ENCODE measurements at places on chromosomes 7 and 10.

DNA sequence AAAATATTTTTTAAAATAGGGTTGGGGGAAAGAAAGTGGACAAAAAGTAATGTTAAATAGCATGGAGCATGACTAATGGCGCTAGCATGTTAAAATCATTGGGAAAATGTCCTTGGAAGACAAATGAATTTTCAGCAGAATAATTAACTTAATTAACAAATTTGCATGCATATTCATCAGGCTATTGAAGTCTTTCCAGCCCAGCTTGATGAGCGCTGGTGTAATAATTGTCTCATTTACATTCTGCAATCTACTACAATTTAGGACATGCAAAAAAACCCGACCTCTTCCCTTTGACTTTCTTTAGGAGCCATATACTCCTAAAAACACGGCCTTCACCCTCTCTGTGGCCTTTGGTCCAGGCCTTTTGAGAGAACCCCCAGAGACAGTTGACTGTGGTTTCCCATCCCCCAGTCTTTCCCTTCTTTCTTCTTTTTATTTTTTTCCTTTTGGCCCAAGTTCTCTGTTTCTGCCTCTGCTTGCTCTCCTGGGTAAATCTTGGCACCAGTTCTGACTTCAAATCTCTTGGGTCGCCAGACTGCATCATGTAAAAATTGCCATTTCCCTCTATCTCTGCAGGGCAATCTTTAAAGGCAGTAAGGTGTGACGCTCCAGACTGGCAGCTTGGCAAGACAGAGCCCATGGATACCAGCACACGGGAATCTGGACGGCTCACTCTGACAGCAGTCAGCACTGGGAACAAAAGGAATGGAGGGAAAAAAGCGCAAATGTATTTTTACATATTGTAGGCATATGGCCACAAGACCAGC is 105.5 kb downstream of the NEUROD6 start:
- H3K4me1 ChIP-seq = no peaks in the 10 kb centered on the region
- DNase-seq = no peak
- H3K4me3 ChIP-seq = no peak overlapping the region

- no peaks in the 10 kb centered on the region for H3K4me1 ChIP-seq
- no peak overlapping the region for H3K4me3 ChIP-seq
- H3K36me3 ChIP-seq = no peaks in the 10 kb centered on the region
- DNase-seq = no peak
- no peak overlapping the region for H3K27ac ChIP-seq
- H3K27me3 ChIP-seq = no peaks in the 10 kb centered on the region
Measured at GRCh38 chr7:117458977-117459583, 20.7 kb upstream of the CFTR start.

GRCh38 chr10:68895041-68895440 is 6.1 kb upstream of the DDX50 start:
- no peak overlapping the region for H3K27ac ChIP-seq
- no peak overlapping the region for H3K4me3 ChIP-seq
- peaks cover 12% of the 10 kb centered on the region for H3K4me1 ChIP-seq

GRCh38 chr7:39587393-39587792 is 21.2 kb downstream of the YAE1 start:
- H3K36me3 ChIP-seq = peaks cover 7% of the 10 kb centered on the region
- H3K27me3 ChIP-seq = no peaks in the 10 kb centered on the region
- no peak overlapping the region for H3K4me3 ChIP-seq
- DNase-seq = no peak
- no peak overlapping the region for H3K27ac ChIP-seq
- peaks cover 48% of the 10 kb centered on the region for H3K4me1 ChIP-seq

DNA sequence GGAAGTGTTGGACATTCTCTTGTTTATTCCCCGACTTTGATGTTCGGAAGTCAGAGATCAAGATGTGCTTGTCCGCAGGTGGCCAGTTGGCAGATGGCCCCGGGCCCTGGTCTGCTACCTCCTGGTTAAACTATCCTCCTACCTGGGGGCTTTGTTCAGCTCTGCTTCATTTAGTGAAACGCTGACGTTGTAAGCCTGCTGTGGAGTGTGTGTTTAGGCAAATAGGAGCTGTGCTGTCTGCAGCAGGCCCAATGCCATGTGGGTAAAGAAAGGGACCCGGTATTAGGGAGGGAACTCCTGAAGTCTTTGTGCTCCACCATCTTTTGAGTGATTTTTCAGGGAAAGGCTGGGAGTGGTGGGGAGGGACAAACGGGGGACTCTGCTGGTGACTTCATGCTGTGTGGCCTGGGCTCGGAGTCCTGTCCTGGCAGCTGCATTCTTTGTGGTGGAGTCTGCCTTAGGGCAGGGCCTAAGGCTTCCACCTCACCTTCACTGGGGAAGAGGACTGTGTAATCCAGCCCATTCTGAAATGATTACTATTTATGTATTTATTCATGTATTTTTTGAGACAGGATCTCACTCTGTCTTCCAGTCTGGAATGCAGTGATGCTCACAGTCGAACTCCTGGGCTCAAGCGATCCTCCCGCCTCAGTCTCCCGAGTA is 171.1 kb upstream of the KLF6 start:
- H3K27me3 ChIP-seq = no peaks in the 10 kb centered on the region
- no peak overlapping the region for H3K27ac ChIP-seq
- H3K4me3 ChIP-seq = no peak overlapping the region
- peaks cover 33% of the 10 kb centered on the region for H3K4me1 ChIP-seq
- H3K36me3 ChIP-seq = peaks cover 7% of the 10 kb centered on the region

DNA sequence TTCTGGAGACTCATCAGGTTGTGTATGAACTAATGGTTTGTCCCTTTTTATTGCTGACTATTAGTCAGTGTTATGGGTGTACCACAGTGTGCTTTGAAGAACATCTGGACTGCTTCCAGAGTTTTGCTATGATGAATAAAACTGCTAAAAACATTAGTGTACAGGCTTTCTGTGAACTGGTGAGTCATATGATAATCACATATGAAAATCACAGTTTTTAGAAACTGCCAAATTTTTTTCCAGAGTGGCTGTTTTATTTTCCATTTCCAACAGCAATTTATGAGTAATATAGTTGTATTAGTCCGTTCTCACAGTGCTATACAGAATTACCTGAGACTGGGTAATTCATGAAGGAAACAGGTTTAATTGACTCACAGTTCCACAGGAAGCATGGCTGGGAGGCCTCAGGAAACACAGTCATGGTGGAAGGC is 281.2 kb upstream of the VSTM2A start:
- H3K27me3 ChIP-seq = no peaks in the 10 kb centered on the region
- H3K4me1 ChIP-seq = no peaks in the 10 kb centered on the region
- H3K36me3 ChIP-seq = no peaks in the 10 kb centered on the region
- H3K27ac ChIP-seq = no peak overlapping the region

- no peak overlapping the region for H3K27ac ChIP-seq
- no peaks in the 10 kb centered on the region for H3K36me3 ChIP-seq
- DNase-seq = no peak
- H3K4me3 ChIP-seq = no peak overlapping the region
- H3K4me1 ChIP-seq = no peaks in the 10 kb centered on the region
Measured at GRCh38 chr10:62541811-62542210, 167.6 kb downstream of the ZNF365 start.

GRCh38 chr10:117462424-117462792 is 80.1 kb upstream of the EMX2 start:
- DNase-seq = no peak
- H3K36me3 ChIP-seq = no peaks in the 10 kb centered on the region
- no peak overlapping the region for H3K27ac ChIP-seq

DNA sequence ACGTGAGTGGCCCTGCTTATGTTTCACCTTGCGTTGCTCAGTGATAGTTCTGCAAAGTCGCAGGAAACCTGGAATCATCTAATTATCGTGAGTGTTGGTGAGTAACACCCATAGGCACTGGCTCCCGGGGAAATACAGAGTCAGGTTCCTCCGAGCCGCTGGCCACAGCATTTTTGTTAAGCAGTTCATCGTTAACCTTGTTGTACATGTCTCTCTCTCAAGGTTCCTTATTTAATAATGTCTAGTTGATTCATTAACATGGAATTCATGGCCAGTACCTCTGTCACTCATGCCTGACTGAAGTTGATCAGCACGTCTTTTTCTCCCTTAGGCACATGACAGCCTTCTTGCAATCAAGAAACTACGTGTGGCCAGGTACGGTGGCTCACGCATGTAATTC is 3.1 kb upstream of the ZFAND2A start:
- peaks cover 25% of the 10 kb centered on the region for H3K4me1 ChIP-seq
- H3K36me3 ChIP-seq = peaks cover 10% of the 10 kb centered on the region
- no peak for DNase-seq
- no peak overlapping the region for H3K4me3 ChIP-seq
- no peaks in the 10 kb centered on the region for H3K27me3 ChIP-seq
- no peak overlapping the region for H3K27ac ChIP-seq

- peaks cover 37% of the 10 kb centered on the region for H3K4me1 ChIP-seq
- H3K4me3 ChIP-seq = no peak overlapping the region
- no peaks in the 10 kb centered on the region for H3K27me3 ChIP-seq
- peak overlapping the region; percentile 69 for H3K27ac ChIP-seq
- no peaks in the 10 kb centered on the region for H3K36me3 ChIP-seq
Measured at GRCh38 chr7:12715372-12716133, 28.1 kb downstream of the ARL4A start.

DNA sequence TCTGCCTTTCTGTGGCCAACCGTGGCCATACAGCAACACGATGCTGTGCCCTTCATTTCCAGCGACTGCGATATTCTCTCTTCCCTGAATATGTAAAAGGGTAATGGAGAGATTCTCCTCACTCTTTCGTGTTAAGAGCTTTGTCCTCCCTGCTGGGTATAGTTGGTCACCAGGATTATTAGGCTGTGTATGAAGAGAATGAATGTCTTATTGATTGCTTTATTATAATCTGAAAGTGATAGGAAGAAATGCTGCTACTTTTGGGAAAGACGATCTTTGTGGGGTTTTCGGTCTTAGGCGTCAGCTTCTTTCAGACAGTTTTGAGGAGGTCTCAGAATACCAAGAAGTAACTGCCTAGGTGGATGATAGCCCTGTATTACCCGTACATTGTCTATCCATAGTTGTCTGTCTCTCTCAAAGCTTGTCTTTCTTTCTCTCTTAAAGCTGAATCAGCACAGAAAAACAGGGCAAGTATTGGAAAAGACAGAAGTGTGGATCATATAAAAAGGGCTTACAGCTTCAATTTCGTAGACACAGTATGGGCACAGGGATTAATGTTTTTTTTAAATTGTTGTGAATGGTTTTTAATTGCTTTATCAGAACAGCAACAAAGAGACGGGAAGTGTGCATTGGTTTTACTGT is 1.2 kb downstream of the AHCYL2 start:
- H3K27me3 ChIP-seq = peaks cover 4% of the 10 kb centered on the region
- peak overlapping the region; percentile 92 for H3K4me3 ChIP-seq
- DNase-seq = no peak
- peaks cover 36% of the 10 kb centered on the region for H3K4me1 ChIP-seq
